ENCODE measurements at places on chromosomes 2 and 18. TPM values are rescaled to one million over a fixed set of nuclear protein-coding genes. Genes with fewer than 3 reads are reported as not detected.

SERPINB13 gene
- not detected for total RNA-seq

UBE2F gene
- 34.5 TPM for total RNA-seq

ARHGAP15 gene
- 23.1 TPM for total RNA-seq

CYP27A1 gene
- 18.5 TPM for total RNA-seq

ZNF396 gene
- total RNA-seq: 6.5 TPM
